ENCODE measurements at places on chromosomes 2 and 18.

DNA sequence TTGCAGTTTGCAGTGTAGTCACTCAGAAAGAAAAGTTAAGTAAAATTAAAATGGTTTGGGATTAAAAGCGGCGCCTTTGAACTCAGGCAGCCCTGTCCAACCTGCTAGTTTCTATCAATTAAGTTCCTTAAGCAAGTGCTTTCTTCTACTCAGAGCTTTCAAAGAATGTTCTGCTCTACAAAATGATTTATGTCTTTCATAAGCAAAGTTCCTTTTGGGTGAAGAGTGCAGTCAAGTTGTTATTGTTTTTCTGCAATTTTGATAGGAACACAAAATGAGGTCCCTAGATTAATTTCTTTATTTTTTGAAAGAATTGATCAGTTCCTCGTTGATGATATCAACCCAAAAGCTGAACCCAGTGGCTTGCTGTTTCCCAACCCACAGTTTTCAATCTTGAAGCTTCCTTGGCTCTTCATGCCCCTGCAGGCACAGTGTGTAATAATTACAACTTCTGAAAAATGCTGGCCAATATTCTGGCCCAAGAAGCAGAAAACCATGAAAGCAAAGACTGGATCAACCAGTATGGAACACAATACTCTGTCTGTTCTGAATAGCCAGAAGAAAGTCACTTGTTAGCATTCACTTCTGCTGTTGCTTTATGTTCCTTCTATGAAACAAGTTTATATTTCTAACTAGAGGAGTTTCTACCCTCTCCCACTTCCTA, 89.1 kb downstream of the TGIF1 start:
- no peak for DNase-seq

GRCh38 chr18:5604778-5605177, 61.0 kb upstream of the EPB41L3 start:
- no peak for DNase-seq

DNA sequence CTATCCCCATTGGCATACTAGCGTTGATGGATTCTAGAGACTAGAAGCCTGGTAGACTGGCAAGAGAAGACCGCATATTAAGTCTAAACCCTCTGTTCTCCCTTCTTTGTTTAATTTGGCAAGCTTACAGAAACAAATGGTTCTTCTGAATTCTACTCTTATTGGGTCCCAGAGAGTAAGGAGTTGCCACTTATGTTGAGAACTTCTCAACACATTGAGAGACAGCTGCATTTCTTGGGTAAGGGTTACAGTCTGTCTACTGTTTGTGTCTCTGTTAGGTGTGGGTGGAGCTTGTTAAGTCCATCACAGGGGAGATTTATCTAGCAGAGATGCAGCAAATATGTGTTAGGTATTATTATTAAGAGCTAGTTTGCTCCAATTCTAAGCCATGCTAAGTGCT, 435.8 kb upstream of the MEIS1 start:
- DNase-seq, result no peak

DNA sequence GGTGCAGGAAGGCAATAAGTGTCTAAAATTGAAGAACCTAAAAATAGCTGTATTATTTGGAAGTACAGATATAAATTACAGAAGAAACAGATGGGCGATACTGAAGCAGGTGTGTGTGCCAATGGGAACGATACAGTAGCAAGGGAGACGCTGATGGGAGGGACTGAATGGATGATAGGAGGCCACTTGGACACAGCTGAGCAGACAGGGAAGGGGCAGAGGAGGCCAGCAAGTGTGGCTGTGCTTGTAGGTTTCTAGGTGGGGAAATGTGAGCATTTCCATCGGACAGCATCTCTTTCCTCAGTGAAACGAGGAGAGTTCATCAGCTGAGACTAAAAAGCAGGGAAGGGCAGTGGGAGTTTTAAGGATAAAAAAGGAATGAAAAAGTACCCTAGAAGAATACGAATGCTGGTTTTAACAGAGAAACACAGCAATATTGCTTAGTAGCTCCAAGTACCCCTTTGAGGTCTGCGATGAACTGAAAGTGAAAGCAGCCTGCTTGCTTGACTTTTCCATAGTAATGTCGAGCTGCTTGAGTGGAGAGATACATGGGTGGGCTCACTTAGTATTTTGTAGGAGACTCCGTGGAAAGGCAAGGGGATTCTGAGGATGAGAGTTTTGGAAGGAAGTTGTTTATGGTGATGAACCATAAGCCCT, 91.7 kb upstream of the EPC2 start:
- DNase-seq, result no peak

- no peak for DNase-seq
Measured at GRCh38 chr2:216643986-216644659, 10.9 kb downstream of the IGFBP2 start.

DNA sequence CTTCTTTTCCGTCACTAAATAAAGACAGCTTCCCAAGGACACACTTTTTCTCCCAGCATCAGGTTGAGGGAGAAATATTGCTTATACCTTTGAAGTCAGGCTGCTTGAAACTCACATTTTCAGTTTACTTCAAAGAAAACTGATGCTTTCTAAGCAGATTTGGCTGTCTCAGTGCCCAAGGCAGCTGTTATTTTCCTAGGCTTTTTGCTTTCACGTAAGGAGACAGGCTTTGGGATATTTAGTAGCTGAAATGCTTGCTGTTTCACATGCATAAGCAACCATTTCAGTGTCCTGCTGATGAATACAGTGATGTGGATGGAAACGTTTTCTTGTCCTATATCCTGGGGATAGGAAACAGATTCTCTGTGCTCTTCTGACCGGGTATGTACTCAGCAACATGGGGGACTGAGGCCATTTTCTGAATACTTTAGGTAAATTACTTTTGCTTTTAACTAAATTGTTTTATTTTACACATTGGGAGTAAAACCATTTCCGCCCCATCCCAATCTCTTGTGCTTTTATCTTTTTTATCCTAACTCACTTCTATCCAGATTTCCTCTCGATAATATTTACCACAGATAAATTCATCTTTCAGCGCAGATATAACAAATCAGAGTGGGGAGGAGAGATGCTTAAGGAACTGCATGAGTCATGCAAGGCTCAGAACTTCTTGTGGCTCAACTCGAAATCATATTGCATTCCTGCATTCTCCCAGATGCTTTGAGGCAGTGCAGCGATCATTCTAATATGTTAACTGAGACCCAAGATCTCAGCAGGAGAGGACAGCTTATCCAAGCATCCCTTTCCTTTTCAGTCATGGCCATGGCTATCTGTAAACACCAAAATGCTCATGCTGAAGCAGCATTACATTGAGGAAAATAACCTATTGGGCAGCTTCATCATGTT, 22.2 kb downstream of the GALR1 start:
- no peak for DNase-seq

- no peak for DNase-seq
Measured at GRCh38 chr2:66240286-66240685, 194.6 kb upstream of the MEIS1 start.
